KG1 (cell line): ENCODE measurements at places on chromosomes 2 and 18.

- DNase-seq = no peak
These were observed 533.5 kb upstream of the NRP2 start for GRCh38 chr2:205148755-205149154.

GRCh38 chr2:219441451-219442255 lies 7.0 kb downstream of the SPEG start:
- no peak for DNase-seq

DNA sequence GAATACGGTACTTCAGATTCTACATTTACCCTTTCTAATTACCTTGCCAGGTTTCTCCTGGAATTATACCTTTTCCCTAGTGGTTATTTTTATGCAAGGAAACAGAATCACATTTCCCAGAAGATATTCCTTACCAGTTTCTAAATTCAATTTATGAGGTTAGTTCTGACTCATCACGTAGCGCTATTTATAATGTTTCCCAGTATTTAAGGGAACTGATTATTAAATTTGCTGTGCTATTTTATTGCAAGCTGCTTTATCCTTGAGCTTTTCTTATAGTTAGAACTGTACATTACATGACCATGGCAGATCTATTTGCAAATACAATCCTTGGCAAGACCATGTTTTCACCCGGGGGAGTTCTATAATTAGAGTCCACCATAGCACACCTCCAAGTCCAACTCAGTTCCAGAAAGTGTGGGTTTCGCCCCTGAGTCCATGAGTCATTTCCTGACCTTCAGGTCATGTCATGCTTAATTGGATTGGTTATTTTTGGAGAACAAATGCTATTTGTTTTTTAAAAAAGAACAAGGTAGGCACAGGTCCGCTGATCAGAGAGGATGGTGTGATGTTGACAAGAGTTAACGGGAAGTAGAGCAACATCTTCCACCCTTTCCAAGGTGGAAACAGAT lies 126.6 kb downstream of the ZNF532 start:
- DNase-seq = no peak

GRCh38 chr18:23391156-23391555 lies 61.9 kb upstream of the RIOK3 start:
- no peak for DNase-seq

GRCh38 chr2:40400336-40400953 lies 51.4 kb downstream of the SLC8A1 start:
- DNase-seq = no peak

DNA sequence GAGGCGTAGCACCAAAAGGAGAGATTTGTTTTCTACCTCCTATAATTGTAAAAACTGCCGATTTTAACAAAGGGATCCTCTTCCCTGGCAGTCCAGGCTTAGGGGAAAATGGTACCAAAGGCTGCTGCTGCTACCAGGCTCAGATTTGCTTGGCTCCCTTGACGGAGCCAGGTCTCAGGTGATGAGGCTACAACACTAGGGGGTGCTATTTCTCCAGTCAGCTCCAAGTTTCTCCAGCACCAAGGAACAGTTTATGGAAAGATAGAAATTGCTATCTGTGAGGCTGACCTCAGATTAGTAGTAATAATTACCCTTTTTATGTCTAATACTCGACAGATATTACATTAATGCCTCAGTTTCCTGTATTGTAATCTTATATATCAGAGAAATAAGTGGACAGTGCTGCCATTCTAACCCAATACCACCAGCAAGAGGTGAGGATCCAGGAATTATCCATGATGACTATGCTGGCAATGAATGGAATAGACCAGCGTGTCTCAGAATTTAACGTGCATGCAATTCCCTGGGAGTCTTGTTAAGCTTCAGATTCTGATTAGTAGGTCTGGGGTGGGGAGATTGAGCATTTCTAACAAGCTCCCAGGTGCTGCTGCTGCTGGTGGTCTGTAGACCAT lies 111.3 kb downstream of the ESCO1 start:
- DNase-seq = no peak

- DNase-seq = peak; percentile 33
These were observed 229.4 kb downstream of the HAUS1 start for GRCh38 chr18:46333431-46334135.

GRCh38 chr2:53820711-53821110 lies 33.9 kb downstream of the ERLEC1 start:
- DNase-seq = no peak

- no peak for DNase-seq
These were observed 239.5 kb upstream of the REV1 start for GRCh38 chr2:99729104-99730025.

DNA sequence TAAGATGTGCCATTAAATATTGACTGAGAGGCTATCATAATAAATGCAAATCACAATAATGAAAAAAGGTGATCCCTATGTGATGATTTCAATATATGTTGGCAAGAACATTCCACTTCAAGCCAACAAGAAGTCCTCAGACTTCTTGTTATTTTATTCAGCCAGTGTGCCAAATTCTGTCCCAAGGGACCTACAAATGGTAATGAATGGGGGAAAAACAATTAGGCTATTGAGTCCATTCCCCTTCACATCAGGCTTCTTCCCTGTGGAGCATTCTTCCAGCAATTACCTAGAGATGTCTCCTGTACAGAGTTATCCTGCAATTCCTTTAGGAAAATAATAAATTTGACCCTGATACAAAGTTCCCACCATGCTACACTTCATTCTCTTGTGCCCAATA lies 144.4 kb downstream of the PIEZO2 start:
- DNase-seq = no peak

GRCh38 chr2:221571551-221572218 lies 419 bp downstream of the EPHA4 start:
- DNase-seq = no peak

DNA sequence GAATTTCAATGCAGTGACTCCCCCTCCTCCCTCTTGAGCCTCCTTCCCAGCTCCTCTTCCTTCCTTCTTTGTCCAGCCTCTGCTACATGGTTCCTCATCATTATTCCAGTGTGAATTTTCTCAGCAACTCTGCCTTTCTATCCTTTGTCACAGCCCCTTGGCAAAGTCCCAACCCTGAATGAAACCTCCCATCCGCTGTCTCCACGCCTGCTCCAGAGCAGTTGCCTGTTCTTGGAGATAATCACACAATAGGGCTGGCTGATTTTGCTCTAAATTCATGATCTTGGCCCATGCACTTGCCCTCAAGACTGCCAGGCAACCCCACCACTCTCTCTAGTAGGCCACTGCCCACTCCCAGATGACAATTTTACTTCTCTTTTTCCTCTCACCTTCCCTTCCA lies 61.4 kb downstream of the BCL2L11 start:
- DNase-seq = no peak

GRCh38 chr18:70249118-70249517 lies 39.7 kb upstream of the SOCS6 start:
- DNase-seq = no peak

GRCh38 chr18:55524353-55525073 lies 63.5 kb downstream of the TCF4 start:
- no peak for DNase-seq

- no peak for DNase-seq
These were observed 266.7 kb downstream of the ATAD2B start for GRCh38 chr2:23660237-23660636.

DNA sequence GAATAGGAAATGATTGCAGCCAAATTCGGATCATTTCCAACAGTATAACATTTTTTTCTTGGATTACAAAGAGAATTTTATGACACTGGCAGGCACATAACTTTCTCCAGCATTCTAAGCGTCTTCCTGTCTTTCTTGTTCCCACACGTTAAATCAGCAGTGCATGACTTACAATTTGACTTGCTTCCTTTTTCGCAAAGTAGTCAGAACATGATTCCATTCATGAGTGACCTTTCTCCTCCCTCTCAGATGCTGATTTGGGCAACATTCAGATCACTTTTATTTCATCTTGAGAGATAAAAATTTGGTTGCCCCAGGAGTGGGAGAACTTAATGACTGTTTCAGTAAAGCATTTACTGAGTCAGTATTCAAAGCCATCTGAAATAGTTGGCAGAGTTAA lies 858.7 kb upstream of the ACVR2A start:
- DNase-seq = no peak

DNA sequence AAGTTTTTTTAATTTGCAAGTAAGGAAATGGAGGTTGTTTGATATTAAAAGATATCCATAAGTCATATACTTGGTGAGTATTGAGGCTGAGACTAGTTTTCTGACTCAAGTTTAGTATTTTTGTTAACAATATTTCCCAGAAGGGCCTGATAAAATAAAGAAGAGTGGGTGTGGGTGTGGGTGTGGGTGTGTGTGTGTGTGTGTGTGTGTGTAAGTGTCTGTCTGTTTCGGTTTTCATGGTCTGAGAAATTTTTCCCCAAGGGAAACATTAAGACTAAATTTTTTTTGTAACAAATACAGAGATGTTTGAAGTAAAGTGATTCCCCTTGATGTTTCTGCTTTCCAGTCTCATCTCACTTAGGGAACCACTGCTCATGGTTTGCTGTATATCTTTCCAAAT lies 36.5 kb downstream of the PPM1B start:
- no peak for DNase-seq

DNA sequence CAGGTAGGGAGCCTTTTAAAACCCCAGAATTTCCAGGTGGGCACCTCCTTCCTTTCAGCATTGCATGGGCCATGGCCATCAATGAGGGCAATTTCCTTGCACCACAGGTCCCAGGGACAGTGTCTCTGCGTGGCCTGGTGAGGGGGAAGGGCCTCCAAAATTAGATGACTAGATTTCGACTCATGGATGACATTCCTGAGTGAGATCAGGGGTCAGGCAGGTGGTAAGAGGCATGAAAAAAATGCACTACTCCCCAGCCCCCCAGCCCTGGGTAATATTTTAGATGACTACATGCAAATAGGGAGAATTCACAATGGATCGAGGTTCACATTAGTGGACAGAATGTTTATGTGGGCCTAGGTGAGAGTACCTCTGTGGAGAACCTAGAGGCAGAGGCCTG lies 19.0 kb upstream of the IGFBP5 start:
- DNase-seq = no peak

GRCh38 chr2:29444150-29444549 lies 328.9 kb downstream of the CLIP4 start:
- no peak for DNase-seq

DNA sequence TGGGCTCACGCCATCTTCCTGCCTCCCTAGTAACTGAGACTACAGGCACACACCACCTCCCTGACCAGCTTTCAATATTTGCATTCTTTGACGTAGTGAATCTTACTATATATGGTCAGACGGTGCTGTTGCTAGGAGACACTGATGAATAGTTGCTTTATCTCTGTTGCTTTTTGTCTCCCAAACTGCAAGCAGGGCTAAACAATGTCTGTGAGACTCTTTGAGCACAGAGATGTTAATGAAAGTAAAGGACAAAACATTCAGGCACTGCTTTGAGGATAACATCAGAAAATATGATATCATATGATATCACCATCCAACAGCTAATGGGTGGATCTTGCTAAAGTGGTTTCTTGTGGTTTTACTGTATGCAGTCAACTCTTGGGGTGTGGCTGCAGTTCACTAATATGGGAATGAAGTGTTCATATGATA lies 43.0 kb downstream of the EMILIN2 start:
- no peak for DNase-seq

DNA sequence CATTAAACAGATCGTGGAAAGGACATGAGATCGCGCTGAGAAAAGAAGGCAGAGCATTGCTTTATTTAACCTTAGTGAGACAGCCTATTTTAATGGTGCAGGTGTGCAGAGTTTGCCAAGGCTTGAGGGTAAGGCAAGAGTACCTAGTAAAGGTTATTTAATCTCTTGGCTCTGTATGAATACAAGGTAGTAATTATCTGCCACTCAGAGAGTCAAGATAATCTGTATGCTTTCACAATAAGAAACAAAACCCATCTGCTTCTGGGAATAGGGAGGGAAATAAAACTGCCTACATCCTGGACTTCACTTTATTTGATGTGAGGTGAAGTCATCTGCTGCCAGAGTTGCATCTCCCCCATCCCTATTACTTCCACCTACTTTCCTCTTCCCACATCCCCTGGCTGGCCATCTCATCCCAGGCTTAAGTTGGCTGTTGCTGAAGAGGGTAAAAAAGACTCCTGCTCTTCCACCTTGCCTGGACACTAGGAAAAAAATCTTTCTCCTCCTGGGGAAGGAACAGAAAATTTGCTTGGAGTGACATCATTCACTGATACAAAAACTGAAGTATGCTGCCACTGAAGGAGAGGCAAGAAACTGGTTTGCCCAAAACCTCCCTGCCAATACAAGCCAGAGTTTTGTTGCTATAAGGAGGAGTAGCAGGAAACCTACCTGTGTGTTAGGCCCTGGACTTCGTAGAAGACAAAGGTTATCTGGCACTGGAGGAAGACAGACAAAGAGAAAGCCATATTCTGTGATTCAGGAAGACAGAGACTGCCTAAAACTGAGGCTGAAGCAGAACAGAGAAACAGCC lies 35.8 kb upstream of the ARHGAP25 start:
- DNase-seq = no peak

GRCh38 chr2:119371111-119371510 lies 4.3 kb downstream of the DBI start:
- DNase-seq = no peak

GRCh38 chr18:28045176-28045810 lies 131.6 kb downstream of the CDH2 start:
- DNase-seq = no peak

GRCh38 chr2:188773075-188773474 lies 201.1 kb upstream of the COL3A1 start:
- no peak for DNase-seq

DNA sequence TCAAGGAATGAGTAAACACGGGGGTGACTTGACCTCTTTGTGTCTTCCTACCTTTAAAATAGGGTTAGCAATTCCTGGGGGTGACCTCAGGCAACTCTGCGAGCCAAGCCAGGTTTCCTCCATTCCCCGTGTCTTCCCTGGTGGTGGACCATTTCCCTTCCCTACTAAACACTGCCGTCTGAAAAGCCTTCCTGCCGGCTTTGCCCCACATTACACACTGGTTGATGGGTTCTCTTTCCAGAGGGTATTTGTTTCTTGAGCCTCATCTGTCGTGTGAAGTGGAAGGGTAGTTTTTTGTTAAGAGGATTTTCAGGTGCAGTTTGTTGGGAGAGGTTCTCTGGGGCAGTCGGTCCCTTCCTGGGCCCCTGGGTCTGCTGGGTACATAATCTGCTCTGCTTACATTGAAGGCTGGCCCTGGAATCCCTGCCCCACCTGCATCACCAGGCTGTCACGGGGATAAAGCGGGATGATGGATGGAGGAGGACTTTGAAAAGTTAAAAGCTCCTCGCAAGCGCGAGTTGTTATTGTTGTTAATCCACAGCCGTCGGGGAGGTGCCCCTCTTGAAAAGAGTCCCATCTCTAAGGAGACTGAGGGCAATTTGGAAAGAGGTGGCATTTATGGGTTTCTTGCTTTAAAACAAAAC lies 175.4 kb upstream of the SPRED2 start:
- DNase-seq = no peak

DNA sequence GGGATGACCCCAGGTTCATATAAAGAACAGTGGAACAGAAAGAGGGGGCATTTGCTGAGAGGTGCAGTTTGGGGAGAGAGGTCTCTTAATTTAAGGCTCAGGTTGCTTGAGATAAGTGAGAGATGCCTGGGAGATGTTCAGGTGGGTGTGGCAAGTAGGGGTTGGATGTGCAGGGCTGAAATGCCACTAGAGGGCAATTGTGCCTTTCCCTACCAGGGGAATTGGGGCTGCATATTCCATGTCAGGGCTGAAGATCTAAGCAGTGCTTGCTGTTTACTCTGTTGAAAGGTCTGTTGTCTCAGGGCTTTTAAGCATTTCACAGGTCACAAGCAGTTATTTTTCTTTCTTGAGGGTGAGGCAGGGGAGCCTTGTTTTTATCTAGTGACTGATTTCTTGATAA lies 7.8 kb downstream of the CCDC85A start:
- no peak for DNase-seq

- DNase-seq = no peak
These were observed 640.1 kb downstream of the EPHA4 start for GRCh38 chr2:220932041-220932440.

- no peak for DNase-seq
These were observed 89.8 kb upstream of the BCL2L11 start for GRCh38 chr2:111030945-111031344.

- DNase-seq = no peak
These were observed 2021.1 kb upstream of the CELF4 start for GRCh38 chr18:39586741-39587140.
